Memory B cell (primary cell): ENCODE measurements at places on chromosomes 5 and 9.

GRCh38 chr5:68928617-68929302 is 165.1 kb upstream of the SLC30A5 start:
- DNase-seq: no peak

DNA sequence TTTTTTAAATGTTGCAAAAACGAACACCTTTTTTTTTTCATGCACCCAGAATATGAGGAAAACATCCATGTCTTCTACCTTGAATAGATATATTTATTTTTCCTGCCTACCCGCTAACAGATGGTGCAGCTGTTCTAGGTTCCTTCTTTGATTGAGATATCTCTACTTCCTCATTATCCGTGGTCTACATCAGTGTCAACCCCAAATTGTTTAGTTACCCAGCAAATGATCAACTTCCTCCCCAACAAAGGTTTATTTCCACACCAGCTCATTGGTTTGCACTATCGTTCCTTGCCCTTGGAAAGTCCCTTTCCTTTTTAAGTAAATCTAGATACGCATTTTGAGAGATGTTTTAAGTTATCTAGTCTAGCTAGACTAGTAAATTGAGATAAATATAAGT is 166.4 kb downstream of the PRR16 start:
- DNase-seq: no peak

- no peak for DNase-seq
These were observed 20.5 kb downstream of the SRFBP1 start for GRCh38 chr5:121982146-121982892.

DNA sequence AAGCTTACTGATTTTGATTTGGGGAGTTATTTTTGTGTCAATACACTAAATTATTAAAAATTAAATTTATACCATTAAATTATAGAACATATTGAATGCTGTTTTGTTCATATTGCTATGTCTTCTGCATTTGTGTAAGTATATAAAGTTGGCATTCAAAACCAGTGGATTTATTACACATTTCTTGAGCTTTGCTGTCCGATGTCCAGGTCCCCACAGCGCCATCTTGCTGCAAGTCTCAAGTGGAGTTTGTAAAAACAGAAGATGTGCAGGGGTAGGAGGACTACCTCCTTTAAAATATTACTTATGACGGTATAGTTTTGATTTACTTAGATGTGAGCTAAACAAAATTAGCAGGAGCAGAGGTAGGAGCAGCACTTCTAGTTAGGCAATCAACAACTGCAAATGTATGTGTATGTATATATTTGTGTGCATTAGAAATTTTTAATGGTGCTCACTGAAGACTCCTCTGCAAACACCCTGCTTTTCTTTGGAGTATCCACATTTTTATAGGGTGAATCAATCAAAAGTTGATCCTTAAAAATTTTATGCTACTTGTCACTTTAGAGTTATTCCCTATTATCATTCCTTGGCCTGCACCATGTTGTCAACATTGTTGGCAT is 37.4 kb downstream of the CPEB4 start:
- DNase-seq: peak; percentile 32

DNA sequence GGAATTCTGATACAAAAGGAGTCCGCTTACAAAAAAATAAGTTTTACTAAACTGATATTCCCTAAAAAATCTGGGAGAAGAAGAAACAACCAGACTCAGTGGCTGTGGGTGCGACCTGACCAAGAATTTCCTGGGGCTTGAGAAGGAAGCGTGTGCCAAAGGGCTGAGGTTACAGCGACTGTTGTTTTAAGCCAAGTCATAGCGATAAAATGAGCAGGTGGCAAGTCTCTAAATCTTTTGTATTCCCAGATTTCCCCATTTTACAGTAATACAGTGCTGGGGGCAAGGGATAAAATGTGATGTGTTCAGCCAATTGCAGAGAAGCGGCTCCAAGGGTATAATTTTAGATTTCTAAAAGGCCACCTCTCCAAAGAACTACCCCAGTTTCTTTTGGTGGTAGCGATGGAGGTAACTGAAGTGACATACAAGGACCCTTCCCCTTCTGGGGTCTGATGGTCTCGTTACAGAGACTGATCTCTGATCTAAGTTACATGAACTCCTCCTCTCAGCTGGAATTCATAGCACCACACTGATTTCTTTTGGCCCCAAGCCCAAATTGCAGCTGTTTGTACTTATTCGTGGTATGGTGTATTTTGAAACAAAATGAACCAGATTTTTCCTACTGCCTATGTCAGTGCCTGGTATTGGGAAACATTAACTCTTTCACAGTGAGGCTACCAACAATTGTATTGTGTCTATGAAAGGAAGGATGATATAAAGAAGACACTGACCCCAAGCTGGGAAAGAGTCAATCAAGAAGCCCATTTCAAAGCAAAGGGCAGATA is 41.6 kb downstream of the LPAR1 start:
- DNase-seq: no peak

- DNase-seq: no peak
These were observed 214.6 kb downstream of the TLE1 start for GRCh38 chr9:81474792-81475191.

DNA sequence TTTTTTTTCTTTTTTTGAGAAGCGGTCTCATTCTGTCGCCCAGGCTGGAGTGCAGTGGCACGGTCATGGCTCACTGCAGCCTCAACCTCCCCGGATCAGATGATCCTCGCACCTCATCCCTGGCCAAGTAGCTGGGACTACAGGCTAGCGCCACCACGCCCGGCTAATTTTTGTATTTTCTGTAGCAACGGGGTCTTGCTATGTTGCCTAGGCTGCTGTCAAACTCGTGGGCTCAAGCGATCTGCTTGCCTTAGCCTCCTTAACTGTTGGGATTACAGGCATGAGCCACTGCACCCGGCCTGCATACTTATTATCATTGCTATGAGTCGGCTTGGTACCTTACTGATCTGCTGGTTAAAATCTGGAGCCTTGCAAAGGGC is 790 bp upstream of the IARS1 start:
- DNase-seq: no peak

DNA sequence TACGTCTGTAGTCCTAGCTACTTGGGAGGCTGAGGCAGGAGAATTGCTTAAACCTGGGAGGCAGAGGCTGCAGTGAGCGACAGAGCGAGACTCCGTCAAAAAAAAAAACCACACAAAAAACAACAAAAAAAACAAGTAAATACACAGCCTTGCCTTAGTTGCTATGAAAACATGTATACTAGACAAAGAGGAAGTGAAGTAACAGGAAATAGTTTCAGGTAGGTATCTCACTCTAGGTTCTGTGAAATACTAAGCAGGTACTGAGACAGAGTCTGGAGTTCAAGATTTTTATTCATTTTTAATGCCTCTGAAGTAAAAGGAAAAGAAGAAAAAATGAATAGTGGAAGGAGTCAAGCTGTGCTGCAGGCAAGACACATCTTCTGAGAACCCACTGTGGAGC is 687.9 kb upstream of the RGMB start:
- DNase-seq: no peak

- DNase-seq: no peak
These were observed 2.4 kb downstream of the PCYOX1L start for GRCh38 chr5:149360272-149360671.

GRCh38 chr5:25090275-25090674 is 445.5 kb upstream of the CDH10 start:
- no peak for DNase-seq

DNA sequence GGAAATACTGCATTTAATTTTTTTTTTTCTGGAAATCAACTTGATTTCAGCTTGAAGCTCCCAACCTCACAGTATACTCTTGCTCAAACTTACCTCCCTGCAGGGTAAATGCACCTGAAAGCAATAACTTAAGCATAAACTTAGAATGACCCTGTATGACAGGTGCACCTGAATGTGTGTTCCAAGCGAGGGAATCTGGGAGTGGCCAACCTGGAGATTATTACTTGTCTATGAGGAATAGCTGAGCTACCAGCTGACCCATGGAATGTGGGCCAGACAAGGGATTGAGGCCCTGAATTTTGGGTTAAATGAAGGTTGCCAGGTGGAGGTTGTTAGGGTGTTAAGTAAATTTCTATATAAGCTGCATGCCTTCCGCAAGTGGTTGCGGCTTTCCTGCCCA is 140.6 kb downstream of the OSTF1 start:
- no peak for DNase-seq
